ENCODE measurements at places on chromosomes 5 and 9.
A peak's percentile ranks its signal among the peaks of the same experiment; 100 is the strongest.

DNA sequence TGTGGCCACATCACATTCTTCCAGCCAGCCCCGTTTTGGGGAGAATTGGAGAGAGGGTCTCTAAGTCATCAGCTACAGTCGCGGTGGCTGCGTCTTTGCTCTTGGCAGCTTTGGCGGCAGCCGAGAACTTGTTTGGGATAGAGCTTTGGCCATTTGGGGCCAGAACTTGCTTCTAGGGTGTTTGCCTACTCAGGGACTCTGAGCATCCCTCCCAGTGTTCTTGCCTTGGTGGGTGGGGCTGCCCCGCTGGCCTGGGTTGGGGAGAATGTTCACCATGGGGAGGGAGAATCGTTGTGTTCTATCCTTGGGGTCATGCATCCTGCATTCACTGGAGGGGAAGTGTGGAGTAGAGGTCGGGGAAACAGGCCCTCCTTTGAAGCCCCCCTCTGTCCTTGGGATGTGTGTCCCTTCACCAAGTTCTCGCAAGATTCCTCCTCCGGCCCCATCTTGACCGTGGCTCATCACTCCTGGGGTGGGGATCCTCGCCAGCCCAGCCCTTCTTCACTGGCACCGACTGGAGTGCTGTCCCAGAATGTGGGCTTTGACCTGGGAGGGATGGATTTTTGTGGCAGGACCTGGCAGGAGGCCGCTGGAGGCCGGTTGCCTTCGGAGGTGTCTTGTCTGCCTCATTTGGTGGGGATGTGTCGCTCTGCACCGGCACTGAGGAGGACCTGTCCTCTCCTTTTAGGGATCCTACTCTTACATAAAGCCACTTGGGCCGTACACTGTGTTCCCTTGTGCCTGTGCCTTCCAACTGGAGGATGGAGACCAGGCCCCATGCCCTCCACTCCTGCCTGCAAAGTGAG is 3.5 kb downstream of the PHF2 start:
- no peak overlapping the region for H3K4me3 ChIP-seq
- DNase-seq = no peak
- H3K27ac ChIP-seq = no peak overlapping the region
- no peaks in the 10 kb centered on the region for H3K27me3 ChIP-seq

GRCh38 chr5:169609716-169610115 is 26.1 kb downstream of the SPDL1 start:
- no peak overlapping the region for H3K27ac ChIP-seq
- no peaks in the 10 kb centered on the region for H3K27me3 ChIP-seq
- no peak overlapping the region for H3K4me3 ChIP-seq
- no peaks in the 10 kb centered on the region for H3K4me1 ChIP-seq
- DNase-seq = no peak
- peaks cover 2% of the 10 kb centered on the region for H3K36me3 ChIP-seq

DNA sequence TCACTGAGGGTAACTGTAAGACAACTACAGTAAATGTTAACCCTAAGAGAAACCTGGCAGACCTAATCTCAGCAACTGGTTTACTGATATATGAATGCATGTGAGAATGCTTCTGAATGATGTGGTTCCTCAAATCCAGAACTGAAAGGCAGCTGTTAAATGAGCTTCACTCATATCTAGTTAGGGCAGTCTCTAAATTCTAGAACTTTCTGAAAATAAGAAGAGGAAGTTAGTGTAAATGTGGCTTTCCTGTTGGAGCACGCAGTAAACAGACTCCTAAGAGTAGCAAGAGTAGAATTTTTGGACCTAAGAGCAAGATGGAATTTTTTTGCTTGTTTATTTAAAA is 117.9 kb upstream of the KCNN2 start:
- H3K4me1 ChIP-seq = no peaks in the 10 kb centered on the region
- DNase-seq = no peak
- no peaks in the 10 kb centered on the region for H3K27me3 ChIP-seq
- no peak overlapping the region for H3K27ac ChIP-seq

GRCh38 chr9:70192707-70193106 is 66.1 kb upstream of the SMC5 start:
- no peak overlapping the region for H3K4me3 ChIP-seq
- H3K27me3 ChIP-seq = no peaks in the 10 kb centered on the region
- no peaks in the 10 kb centered on the region for H3K36me3 ChIP-seq
- no peak for DNase-seq
- no peaks in the 10 kb centered on the region for H3K4me1 ChIP-seq

DNA sequence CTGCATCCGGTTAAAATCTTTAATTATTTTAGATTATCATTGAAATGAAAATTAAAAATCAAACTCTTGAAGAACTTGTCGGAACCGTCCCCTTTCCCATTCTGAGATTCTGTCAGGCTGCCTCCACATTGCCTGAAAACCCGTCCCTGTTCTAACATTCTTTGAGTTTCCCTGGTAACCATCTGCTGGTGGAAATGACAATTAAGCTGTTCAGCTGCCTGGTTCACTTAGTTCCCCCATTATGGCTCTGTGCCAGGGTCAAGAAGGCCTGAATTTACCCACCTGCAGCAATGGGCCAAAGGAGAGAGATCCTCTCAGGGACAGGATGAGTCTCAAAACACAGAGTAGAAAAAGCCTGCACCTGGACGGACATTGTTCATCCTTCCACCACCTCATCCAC is 11.8 kb upstream of the TCOF1 start:
- no peak overlapping the region for H3K27ac ChIP-seq
- H3K4me1 ChIP-seq = peaks cover 36% of the 10 kb centered on the region

DNA sequence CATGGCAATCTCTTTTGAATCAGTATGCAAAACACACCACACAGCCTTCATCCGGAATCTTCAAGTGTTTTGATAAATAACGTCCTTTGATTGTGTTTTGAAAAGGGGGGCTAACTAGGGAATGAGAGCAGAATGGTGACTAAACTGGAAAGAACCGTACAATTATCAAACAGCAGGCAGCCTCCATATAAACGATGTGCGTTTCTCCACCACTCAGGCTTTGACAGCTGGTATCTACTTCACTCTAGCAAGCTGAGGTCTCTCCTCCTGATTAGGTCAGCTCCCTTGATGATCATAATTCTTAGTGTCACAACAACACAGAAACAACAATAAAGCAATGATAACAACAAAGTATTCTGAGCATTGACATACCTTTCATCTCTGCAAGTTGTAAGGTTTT is 465.9 kb downstream of the TUSC1 start:
- no peaks in the 10 kb centered on the region for H3K27me3 ChIP-seq
- no peaks in the 10 kb centered on the region for H3K4me1 ChIP-seq
- H3K4me3 ChIP-seq = no peak overlapping the region
- DNase-seq = no peak

DNA sequence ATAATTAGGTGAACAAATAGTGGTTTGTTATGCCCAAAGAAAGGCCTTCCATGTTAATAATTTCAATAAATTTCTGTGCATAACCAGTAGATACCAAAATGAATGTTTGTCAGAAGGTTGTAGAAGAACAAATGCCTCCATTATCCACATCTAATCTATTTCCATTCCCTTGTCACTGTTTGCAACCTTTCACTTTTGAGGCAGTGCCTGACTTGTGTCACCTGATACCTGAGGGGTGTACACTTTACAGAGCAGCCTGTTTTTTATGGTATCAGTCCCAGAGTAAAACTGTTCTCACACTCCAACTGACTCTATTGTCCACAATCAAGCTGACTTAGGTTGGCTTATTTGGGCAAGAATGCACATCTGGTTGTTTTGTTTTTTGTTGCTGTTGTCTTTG is 40.1 kb downstream of the FREM1 start:
- no peak overlapping the region for H3K4me3 ChIP-seq
- H3K36me3 ChIP-seq = no peaks in the 10 kb centered on the region
- H3K27me3 ChIP-seq = no peaks in the 10 kb centered on the region
- H3K4me1 ChIP-seq = peaks cover 7% of the 10 kb centered on the region
- no peak for DNase-seq
- no peak overlapping the region for H3K27ac ChIP-seq

DNA sequence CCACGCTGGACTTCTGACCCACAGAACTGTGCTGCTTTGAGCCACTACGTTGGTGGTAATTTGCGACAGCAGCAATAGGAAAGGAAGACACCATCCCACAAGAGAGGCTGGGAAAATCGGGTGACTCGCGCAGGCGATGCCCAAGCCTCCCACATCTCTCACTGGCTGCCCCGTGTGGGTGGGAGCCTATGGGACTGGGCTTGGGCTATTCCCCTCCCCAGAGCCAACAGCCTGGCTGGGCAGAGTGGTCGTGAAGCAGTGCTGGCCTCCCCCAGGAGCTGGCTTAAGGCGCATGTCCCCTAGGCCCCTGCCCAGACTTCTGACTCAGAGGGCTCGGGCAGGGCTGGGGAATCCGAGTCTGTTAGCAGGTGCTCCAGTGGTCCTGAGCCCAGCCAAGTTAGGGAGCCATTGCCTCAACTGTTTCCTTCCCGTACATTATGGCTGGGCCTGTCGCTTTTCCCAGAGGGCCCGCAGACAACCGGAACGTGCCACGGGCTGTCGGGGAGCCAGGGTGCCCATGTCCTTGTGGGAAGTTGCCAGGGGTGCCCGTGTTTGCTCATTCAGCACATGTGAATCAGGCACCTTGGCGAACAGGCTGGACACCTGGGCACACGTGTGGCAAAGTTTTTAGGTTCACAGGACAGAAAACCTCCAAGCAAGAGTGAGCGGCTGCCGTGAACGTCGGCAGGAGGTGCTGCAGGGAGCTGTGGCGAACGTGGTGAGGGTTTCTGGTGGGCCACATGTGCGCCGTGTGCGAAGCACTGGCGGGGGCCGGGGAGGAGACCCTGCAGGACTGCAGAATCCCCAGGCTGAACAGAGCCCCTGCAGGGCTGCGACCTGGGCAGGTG is 7.0 kb upstream of the RASGEF1C start:
- H3K4me1 ChIP-seq = peaks cover 11% of the 10 kb centered on the region
- H3K4me3 ChIP-seq = no peak overlapping the region
- H3K36me3 ChIP-seq = no peaks in the 10 kb centered on the region
- no peak for DNase-seq
- H3K27me3 ChIP-seq = no peaks in the 10 kb centered on the region

GRCh38 chr5:137156180-137156579 is 342.9 kb downstream of the SPOCK1 start:
- no peak overlapping the region for H3K27ac ChIP-seq
- H3K36me3 ChIP-seq = no peaks in the 10 kb centered on the region
- DNase-seq = no peak
- peaks cover 16% of the 10 kb centered on the region for H3K27me3 ChIP-seq
- H3K4me3 ChIP-seq = no peak overlapping the region

- no peaks in the 10 kb centered on the region for H3K27me3 ChIP-seq
- no peak for DNase-seq
- no peak overlapping the region for H3K27ac ChIP-seq
- no peak overlapping the region for H3K4me3 ChIP-seq
- no peaks in the 10 kb centered on the region for H3K36me3 ChIP-seq
- H3K4me1 ChIP-seq = no peaks in the 10 kb centered on the region
Measured at GRCh38 chr5:93941897-93942296, 200.5 kb upstream of the POU5F2 start.

DNA sequence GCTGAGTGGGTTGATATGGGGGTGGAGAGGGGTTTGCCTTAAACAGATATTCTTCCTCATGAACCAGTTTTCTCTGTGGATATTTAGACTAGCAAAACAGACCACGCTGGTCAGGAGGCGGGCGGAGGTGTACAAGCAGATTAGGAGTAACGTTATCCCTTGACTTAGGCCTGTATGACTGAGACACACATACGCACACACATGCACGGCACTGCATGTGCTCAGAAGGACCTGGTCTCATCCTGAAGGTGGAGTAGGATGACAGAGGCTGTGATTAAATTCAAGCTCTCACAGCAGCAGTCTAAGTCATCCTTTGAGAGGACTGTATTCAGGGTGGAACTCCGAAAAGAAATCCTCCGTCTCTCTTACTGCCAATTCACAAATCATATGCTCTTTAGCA is 209.7 kb downstream of the DIRAS2 start:
- no peak overlapping the region for H3K4me3 ChIP-seq
- peaks cover 7% of the 10 kb centered on the region for H3K4me1 ChIP-seq
- no peak for DNase-seq
- no peaks in the 10 kb centered on the region for H3K36me3 ChIP-seq

DNA sequence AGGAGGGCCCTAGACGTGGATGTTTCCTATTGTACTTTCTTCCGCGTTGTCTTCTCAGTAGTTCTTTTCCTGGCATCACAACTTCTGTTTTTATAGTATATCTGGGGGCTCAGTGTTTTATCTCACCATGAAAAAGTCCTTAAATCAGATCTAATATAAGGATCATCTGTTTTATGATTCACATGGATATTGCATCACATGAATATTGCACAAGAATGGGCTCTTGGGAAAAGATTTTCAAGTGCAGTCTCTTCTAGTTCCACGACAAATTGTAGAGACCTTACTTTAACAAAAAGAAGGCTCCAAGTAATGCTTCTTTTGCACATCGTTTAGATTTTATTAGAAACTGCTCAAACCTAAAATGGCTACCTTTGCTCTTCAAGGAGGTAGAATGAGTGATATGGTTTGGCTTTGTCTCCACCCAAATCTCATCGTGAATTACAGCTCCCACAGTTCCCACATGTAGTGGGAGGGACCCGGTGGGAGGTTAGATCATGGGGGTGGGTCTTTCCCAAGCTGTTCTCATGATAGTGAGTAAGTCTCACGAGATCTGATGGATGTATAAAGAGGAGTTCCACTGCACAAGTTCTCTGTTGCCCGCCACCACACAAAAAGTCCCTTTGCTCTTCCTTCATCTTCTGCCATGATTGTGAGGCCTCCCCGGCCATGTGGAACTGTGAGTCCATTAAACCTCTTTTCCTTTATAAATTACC is 53.7 kb upstream of the FAM120A start:
- DNase-seq = no peak
- H3K36me3 ChIP-seq = no peaks in the 10 kb centered on the region
- H3K4me1 ChIP-seq = no peaks in the 10 kb centered on the region

DNA sequence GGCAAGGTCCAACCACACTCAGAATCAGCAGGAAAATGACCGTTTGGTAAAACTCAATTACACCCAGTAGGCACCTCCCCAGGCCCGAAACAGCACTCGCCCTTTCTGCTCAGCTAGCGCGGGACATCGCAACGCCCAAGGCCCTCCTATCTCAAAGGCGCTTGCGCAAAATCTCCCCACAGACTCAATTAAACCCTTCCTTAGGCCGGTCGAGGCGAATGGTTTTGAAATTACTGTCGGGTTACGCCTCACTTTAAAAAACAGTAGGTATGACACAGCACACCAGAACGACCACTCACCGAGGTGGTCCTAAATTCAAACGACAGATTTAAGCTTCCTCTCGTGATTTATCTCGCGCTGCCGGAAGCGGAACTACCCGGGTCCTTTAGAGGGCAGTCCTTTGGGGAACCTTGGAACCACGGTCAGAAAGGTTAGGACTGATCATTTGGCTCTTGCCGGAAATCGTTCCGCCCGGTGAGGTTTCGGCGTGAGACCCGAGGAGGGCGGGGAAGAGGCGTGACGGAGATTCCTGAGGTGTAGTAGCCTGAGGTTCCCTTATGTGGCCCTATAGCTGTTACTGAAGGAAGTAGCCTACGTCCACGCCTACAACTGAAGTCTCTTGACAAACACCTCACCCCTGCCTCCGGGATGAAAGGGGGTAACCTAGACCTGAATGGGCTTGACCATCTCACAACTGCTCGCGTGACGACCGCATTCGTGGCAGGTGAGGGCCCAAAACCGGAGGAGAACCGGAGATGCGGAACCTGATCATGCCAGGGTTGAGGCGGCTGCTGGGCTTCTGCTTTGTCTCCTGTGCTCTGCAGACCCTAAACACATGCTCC is at the start of the genes GIN1 and PPIP5K2:
Gene GIN1 (minus strand): TSS at position 374 of the 842 bp plus-strand sequence. CDS start 11,431 bp downstream, outside the sequence.
Gene PPIP5K2 (plus strand): TSS at position 537 of the 842 bp plus-strand sequence. CDS start 9,289 bp downstream, outside the sequence.
- peak within 1 kb of the TSS; percentile 68 for H3K4me3 ChIP-seq
- no peaks in the 10 kb centered on the region for H3K27me3 ChIP-seq
- peak within 1 kb of the TSS; percentile 95 for H3K27ac ChIP-seq
- no peaks in the 10 kb centered on the region for H3K4me1 ChIP-seq
- peak; percentile 99 for DNase-seq

Data from spinal cord (tissue), 10 donors.